ENCODE measurements at places on chromosomes 1 and 21.

DNA sequence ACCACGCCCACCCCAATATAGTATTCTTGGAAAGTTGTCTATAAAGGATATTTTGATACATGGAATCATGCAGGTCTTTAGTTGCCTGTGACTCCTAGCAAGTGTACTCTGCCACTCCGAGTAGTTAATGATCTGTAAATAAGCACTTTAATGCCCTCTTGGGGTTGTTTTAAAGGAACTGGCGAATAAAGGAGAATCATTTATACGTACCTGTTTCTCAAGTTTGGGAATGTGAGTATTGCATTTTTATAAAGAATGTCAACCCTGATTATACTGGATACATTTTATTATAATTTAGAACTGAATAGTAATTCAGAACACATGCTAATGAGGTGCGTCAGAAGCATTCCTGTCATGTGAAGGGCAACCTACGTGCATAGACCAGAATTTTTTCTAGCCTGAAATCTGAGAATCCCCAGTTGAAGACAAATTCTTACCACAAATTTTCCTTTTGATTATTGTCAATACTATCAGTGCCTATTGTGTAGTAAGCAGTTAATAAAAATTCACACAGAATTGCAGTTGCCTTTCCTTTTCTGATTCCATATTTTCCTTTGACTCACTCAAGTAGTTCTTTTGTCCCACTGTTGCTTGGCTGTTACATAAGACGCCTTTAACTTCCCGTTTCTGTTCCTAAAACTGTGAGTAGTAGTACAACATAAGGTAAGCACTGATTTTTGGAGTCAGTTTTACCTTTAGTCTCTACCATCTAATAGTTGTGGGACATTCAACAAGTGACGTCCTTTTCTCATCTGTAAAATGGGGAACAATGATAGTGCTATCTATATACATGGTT lies 5.1 kb downstream of the AHCYL1 start:
- no peak overlapping the region for H3K4me3 ChIP-seq
- no peak for DNase-seq
- no peaks in the 10 kb centered on the region for H3K27me3 ChIP-seq

DNA sequence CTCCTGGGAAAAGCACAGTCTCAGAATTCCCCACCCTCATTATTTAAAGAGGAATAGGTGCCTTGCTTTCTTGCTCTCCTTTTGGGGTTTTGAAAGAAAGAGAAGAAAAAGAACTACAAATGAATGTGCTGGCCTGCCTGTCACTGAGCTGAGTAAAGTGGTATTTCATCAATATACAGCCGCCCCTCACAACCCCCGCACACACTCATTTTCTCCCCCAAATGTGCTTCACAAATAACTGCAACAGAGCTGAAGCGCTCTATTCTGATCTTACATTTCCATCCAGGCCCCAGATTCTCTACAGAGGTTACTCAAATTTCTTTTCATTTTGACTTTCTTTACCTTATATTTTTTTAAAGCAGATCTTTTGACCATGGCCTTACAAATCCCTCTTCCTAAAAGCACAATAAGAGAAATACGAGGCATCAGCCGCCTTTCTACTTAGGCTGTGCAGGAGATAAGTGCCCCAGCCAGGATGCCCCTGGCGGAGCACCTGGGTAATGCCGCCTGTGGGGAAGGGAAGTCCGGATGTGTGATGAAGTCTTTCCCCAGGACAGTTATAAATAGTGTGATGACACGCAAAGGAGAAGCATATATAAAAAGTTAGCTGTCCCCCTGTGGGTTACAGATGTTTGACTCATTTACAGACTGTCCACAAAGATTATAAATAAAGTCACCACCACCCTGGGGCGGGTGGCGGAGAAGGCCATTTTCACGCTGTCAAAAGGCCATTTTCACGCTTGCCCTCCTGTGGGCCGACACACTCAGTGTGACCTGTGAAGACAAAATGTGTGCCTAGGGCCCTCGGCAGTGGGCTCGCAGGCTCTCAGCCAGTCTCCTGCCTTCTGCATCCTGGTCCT lies 6.5 kb downstream of the KCNN3 start:
- no peak overlapping the region for H3K4me3 ChIP-seq
- no peaks in the 10 kb centered on the region for H3K4me1 ChIP-seq
- H3K36me3 ChIP-seq = no peaks in the 10 kb centered on the region
- H3K27ac ChIP-seq = no peak overlapping the region

GRCh38 chr1:150820730-150821512 lies 12.9 kb upstream of the CTSK start:
- no peaks in the 10 kb centered on the region for H3K27me3 ChIP-seq
- no peaks in the 10 kb centered on the region for H3K4me1 ChIP-seq
- no peak overlapping the region for H3K27ac ChIP-seq

- no peak for DNase-seq
- H3K27me3 ChIP-seq = peaks cover 94% of the 10 kb centered on the region
- no peak within 1 kb of the TSS for H3K27ac ChIP-seq
- no peaks in the 10 kb centered on the region for H3K36me3 ChIP-seq
- peak within 1 kb of the TSS; percentile 52 for H3K4me3 ChIP-seq
These were observed at the start of gene SYT6 for GRCh38 chr1:114153261-114154145. SYT6 (minus strand) TSS chr1:114153869; CDS start chr1:114153772, 97 bp downstream.

DNA sequence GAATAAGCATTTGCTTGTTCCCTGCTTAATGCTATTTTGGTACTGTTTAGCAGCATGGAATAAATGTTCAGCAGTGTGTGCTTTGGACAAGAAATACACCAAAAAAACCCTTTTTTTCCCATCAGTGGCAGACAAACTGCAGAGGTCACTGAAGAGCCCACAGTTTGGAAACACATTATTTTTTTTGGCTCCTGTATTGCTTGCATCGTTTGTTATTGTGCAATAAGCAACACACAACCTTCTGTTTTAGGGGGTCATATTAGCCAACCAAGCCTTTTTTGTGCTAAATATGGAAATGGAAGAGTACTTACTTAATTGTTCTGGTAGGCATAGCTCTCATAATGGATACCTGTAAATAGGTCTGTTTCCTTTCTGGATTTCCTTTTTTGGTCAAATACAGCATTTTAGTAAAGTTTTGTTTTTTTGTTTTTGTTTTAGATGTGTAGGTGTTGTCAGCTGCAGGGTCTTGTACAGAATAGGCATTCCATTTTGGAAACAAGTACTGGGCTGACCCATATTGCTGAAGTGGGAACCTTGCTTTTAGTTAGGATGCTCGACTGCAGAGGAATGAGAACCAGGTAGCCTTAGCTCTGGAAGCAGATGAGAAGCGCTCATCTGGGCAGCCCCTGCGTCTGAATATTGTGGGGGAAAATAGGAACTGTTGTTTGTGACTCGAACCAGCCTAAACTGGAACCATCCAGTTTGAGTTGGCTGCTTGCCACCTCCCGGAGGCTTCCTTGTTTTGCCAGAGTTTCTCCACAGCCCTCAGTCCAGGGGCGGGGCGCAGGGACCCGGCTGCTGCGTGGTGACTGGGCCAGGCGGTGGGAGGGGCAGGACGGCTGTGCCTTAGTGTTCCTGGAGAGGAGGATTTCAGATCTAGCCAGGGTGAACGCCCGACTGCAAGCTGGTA lies 38.4 kb downstream of the SPEN start:
- H3K27me3 ChIP-seq = no peaks in the 10 kb centered on the region
- no peaks in the 10 kb centered on the region for H3K36me3 ChIP-seq
- peak overlapping the region; percentile 81 for H3K27ac ChIP-seq
- peak overlapping the region; percentile 45 for H3K4me3 ChIP-seq

- H3K4me1 ChIP-seq = peaks cover 57% of the 10 kb centered on the region
- H3K27ac ChIP-seq = peak overlapping the region; percentile 99
- H3K27me3 ChIP-seq = no peaks in the 10 kb centered on the region
- peaks cover 4% of the 10 kb centered on the region for H3K36me3 ChIP-seq
These were observed 849 bp downstream of the NFIA start for GRCh38 chr1:61083013-61083806.

- no peaks in the 10 kb centered on the region for H3K4me1 ChIP-seq
- no peak for DNase-seq
- no peaks in the 10 kb centered on the region for H3K36me3 ChIP-seq
- no peak overlapping the region for H3K27ac ChIP-seq
- no peaks in the 10 kb centered on the region for H3K27me3 ChIP-seq
- no peak overlapping the region for H3K4me3 ChIP-seq
These were observed 32.9 kb upstream of the CLDN8 start for GRCh38 chr21:30248844-30249243.

- peaks cover 18% of the 10 kb centered on the region for H3K4me1 ChIP-seq
- no peaks in the 10 kb centered on the region for H3K27me3 ChIP-seq
- H3K4me3 ChIP-seq = no peak overlapping the region
These were observed 1.1 kb upstream of the TTC39A start for GRCh38 chr1:51331206-51332100.

DNA sequence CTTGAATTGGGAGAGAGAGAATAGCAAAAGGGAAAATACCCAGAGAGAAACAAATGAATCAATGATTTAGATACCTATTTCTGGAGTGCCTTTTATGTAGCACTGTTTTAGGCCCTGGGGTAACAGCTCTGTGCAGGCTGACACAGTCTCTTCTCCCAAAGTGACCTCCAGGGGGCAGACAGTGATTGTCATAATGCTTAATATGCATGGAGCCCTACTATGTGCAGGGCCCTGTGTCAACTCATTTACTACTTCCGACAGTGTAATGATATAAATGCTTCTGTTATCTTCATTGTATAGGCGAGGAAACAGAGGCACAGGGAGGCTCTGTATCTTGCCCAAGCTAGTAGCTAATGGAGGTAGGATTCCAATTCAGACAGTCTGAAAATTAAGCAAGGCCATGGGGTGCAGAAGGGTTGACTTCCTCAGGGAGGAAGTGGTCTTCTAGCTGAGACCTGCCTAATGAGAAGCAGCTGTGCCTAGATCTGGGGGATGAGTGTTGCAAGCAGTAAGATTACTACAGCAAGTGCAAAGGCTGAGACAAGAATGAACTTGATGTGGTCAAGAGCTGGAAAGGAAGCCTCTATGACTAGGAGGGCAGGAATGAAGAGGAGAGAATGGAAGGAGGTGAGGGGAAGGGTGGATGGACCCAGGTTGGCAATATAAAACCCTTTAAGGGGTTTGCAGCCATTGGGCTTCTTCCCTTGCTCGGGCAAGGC lies 16.2 kb upstream of the SERINC2 start:
- H3K27ac ChIP-seq = no peak overlapping the region
- DNase-seq = no peak
- no peaks in the 10 kb centered on the region for H3K36me3 ChIP-seq

GRCh38 chr1:226407199-226407496 lies 745 bp downstream of the PARP1 start:
- peak overlapping the region; percentile 77 for H3K4me3 ChIP-seq
- no peaks in the 10 kb centered on the region for H3K27me3 ChIP-seq

GRCh38 chr1:205188098-205188497 lies 23.4 kb downstream of the DSTYK start:
- no peaks in the 10 kb centered on the region for H3K27me3 ChIP-seq
- H3K4me3 ChIP-seq = no peak overlapping the region
- DNase-seq = no peak
- no peak overlapping the region for H3K27ac ChIP-seq

DNA sequence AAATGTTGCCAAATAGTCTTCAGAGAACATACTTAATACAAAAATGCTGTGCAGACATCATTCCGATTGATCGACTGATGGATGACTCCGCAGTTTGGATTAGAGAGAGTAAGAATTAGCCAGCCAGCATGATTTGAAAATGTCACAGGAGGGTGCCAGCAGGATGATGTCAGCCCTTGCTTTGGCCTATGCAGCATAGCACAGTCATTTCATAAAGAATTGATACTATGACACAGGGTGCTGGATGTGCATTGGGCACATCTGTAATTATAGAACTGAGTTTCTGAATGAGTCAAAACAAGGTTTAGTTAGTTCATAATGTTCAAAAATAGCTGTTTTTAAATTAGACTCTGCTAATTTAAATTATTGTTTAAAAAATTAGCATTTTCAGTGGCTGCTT lies 21.6 kb upstream of the TRAF5 start:
- no peaks in the 10 kb centered on the region for H3K27me3 ChIP-seq
- H3K4me3 ChIP-seq = no peak overlapping the region
- H3K4me1 ChIP-seq = no peaks in the 10 kb centered on the region

GRCh38 chr21:42806509-42807140 lies 72.7 kb downstream of the WDR4 start:
- H3K36me3 ChIP-seq = no peaks in the 10 kb centered on the region
- H3K4me1 ChIP-seq = no peaks in the 10 kb centered on the region
- no peaks in the 10 kb centered on the region for H3K27me3 ChIP-seq
- no peak overlapping the region for H3K4me3 ChIP-seq
- H3K27ac ChIP-seq = no peak overlapping the region
- no peak for DNase-seq

DNA sequence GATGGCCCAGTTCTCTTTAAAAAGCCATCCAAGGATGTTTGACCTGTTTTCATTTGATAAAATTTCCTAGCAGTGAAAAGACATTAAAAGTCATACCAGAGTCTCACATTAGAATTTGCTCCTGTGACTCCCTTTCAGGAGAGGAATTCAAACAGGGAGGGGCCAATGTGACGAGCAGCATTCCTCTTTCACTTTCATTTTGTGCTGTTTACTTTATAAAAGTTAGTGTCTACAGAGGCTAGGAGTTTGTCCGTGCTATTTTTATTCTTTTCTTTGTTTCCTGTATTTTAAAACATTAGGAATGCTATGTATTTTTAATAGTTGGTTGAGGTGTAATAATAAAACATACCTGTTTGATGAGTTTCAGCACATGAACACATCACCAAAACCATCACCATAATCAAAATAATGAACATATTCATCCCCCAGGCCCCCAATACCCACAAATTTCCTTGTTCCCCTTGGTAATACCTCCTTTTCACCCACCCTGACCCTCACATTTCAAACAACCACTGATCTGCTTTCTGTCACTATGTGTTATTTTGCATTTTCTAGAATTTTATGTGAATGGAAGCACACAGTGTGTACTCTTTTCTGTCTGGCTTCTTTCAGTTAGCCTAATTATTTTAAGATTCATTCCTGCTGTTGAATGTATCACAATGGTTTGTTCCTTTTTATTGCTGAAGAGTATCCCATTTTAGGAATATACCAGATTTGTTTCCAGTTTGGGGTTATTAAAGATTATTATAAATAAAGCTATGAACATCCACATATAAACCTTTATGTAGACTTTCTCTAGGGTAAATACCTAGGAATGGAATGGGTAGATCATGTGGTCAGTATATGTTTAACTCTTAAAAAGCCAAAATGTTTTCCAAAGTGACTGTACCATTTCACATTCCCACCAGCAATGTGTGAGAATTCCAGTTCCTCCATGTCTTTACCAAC lies 129.5 kb downstream of the TENT5C start:
- peak overlapping the region; percentile 58 for H3K27ac ChIP-seq
- no peaks in the 10 kb centered on the region for H3K36me3 ChIP-seq
- no peaks in the 10 kb centered on the region for H3K27me3 ChIP-seq
- peak overlapping the region; percentile 13 for H3K4me3 ChIP-seq
- no peaks in the 10 kb centered on the region for H3K4me1 ChIP-seq
- no peak for DNase-seq
